ENCODE measurements at places on chromosomes 5 and 9. TPM values are rescaled to one million over a fixed set of nuclear protein-coding genes. Genes with fewer than 3 reads are reported as not detected.
A peak's percentile ranks its signal among the peaks of the same experiment; 100 is the strongest.

DNA sequence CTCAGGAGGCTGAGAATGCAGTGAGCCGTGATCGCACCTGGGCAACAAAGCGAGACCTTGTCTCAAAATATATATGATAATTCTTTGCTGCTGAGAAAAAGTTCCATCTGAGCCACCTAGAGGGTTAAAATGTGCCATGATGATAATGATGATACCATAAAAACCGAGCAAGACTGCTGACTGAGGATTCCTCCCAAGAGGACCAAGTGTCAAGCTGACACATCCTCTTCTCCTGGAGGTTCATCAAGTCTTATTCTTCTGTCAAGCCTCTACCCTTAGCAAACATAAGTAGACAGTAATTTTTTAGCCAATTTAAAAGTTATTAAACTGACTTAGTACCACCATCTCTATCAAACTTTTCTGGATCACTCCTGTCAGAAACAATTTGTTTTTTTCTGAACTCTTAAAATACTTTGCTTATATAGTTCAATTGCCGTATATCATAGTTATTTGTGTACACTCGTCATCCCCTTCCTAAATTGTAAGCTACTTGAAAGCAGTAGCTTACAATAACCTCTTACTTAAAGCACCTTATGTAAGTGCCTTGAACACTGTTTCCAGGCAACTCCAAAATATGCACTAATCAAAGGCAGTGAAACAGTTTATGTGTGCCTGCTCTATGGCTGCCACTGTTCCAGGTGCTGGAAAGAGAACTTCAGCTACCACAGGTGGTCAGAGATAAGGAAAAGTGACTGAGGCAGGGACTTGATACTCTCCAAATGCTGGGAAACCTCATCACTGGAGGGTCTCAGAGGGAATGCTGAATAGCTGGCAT, 57.4 kb downstream of the SCAI start:
- no peak overlapping the region for H3K4me3 ChIP-seq
- H3K27ac ChIP-seq, result no peak overlapping the region
- DNase-seq, result no peak
- no peaks in the 10 kb centered on the region for H3K27me3 ChIP-seq

The IL5 gene
- total RNA-seq, result not detected

DNA sequence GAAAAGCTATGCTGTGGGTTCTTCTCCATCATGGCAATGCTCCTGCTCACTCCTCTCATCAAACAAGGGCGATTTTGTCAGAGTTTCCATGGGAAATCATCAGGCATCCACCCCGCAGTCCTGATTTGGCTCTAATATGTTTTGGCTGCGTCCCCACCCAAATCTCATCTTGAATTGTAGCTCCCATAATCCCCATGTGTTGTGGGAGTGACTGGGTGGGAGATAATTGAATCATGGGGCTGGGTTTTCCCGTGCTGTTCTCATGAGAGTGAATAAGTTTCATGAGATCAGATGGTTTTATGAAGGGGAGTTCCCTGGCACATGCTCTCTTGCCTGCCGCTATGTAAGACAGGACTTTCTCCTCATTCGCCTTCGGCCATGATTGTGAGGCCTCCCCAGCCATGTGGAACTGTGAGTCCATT, 163.8 kb downstream of the GADD45G start:
- H3K4me1 ChIP-seq, result peaks cover 5% of the 10 kb centered on the region
- no peaks in the 10 kb centered on the region for H3K27me3 ChIP-seq
- H3K4me3 ChIP-seq, result no peak overlapping the region

GRCh38 chr9:31153250-31153840, 1231.1 kb upstream of the ACO1 start:
- H3K4me3 ChIP-seq, result no peak overlapping the region
- no peak for DNase-seq
- no peaks in the 10 kb centered on the region for H3K4me1 ChIP-seq
- no peaks in the 10 kb centered on the region for H3K27me3 ChIP-seq
- H3K36me3 ChIP-seq, result no peaks in the 10 kb centered on the region

The SLC12A2 gene
- total RNA-seq, result 8.9 TPM

The ECSCR gene
- 1.7 TPM for total RNA-seq

GRCh38 chr9:5492965-5493678, 17.2 kb upstream of the PDCD1LG2 start:
- peaks cover 4% of the 10 kb centered on the region for H3K4me1 ChIP-seq
- H3K36me3 ChIP-seq, result no peaks in the 10 kb centered on the region
- H3K27ac ChIP-seq, result peak overlapping the region; percentile 9

DNA sequence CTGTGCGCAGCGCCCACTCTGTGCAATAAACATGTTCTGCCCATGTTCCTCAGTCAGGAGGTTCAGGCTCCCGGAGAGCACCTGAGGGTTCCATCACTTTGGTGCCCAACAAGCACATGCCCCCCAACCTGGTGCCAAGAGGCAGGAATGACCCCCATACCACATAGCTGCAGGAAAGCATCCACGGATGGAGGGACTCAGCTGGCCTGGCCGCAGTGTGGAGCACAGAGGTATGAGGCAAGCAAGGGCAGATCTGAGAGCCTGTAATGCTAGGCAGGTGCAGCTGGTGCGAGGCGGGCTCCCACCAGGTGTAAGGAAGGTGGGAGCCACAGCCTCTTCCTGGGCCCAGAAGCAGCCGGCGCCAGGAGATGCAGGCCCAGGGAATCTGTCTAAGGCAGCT, 4.3 kb upstream of the MRNIP start:
- no peak for DNase-seq
- peaks cover 67% of the 10 kb centered on the region for H3K36me3 ChIP-seq
- no peaks in the 10 kb centered on the region for H3K27me3 ChIP-seq
- no peak overlapping the region for H3K4me3 ChIP-seq
- H3K4me1 ChIP-seq, result peaks cover 9% of the 10 kb centered on the region
- H3K27ac ChIP-seq, result no peak overlapping the region

- no peaks in the 10 kb centered on the region for H3K36me3 ChIP-seq
- H3K4me1 ChIP-seq, result peaks cover 11% of the 10 kb centered on the region
- no peaks in the 10 kb centered on the region for H3K27me3 ChIP-seq
- no peak for DNase-seq
- H3K27ac ChIP-seq, result no peak overlapping the region
Observed at GRCh38 chr5:176575488-176576422, 26.6 kb downstream of the CDHR2 start.

GRCh38 chr5:175796536-175797499, 74.6 kb upstream of the CPLX2 start:
- H3K27me3 ChIP-seq, result peaks cover 8% of the 10 kb centered on the region
- H3K36me3 ChIP-seq, result no peaks in the 10 kb centered on the region
- no peak for DNase-seq

DNA sequence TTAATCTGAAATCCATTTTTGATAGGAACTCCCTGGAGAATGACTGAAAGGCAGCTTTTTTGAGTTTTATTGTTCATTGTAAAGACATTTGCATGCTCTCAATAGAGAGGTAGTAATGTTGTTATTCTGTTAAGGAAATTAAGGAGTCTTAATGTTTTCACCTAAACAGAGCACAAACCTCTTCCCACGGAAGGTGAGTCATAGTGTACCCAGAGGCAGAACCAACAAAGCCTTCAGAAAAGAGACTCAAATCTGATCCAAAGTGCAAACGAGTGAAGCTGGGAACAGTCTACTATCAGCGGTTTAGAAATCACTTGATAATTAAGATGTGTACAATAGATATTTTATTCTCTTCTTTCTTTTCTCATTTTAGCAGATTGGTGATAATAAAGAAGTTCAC, 470.5 kb downstream of the PLK2 start:
- no peaks in the 10 kb centered on the region for H3K27me3 ChIP-seq
- H3K4me3 ChIP-seq, result no peak overlapping the region
- H3K27ac ChIP-seq, result no peak overlapping the region
- no peaks in the 10 kb centered on the region for H3K4me1 ChIP-seq
- no peaks in the 10 kb centered on the region for H3K36me3 ChIP-seq
- DNase-seq, result no peak

GRCh38 chr5:6394429-6395101, 16.2 kb upstream of the MED10 start:
- H3K4me3 ChIP-seq, result no peak overlapping the region
- no peaks in the 10 kb centered on the region for H3K36me3 ChIP-seq
- H3K27me3 ChIP-seq, result no peaks in the 10 kb centered on the region
- H3K27ac ChIP-seq, result no peak overlapping the region
- no peak for DNase-seq

DNA sequence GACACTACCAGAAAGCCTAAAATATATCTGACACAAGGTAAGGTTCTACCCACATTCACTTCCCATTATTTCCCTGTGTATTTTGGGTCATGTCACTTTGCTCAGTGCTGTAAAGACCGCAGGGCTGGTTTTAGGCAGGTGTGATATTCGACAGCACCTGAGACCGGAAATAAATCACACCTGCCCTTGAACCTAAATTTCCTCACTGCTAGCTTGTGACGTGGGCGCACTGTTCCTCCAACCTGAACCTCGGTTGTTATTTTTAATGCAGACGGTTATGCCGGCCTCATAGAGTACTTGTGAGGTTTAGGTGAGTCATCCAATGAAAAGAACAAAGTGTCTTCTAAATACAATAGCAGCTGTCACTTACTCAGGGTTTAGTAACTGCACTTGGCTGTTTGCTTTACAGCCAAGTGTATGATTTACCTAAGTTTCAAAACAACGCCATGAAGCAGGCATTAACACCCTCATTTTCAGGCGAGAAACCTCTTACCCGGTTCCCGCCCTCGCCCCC, 20.7 kb upstream of the ZNF782 start:
- H3K27ac ChIP-seq, result peak overlapping the region; percentile 94
- peak overlapping the region; percentile 70 for H3K4me3 ChIP-seq
- peaks cover 17% of the 10 kb centered on the region for H3K27me3 ChIP-seq

DNA sequence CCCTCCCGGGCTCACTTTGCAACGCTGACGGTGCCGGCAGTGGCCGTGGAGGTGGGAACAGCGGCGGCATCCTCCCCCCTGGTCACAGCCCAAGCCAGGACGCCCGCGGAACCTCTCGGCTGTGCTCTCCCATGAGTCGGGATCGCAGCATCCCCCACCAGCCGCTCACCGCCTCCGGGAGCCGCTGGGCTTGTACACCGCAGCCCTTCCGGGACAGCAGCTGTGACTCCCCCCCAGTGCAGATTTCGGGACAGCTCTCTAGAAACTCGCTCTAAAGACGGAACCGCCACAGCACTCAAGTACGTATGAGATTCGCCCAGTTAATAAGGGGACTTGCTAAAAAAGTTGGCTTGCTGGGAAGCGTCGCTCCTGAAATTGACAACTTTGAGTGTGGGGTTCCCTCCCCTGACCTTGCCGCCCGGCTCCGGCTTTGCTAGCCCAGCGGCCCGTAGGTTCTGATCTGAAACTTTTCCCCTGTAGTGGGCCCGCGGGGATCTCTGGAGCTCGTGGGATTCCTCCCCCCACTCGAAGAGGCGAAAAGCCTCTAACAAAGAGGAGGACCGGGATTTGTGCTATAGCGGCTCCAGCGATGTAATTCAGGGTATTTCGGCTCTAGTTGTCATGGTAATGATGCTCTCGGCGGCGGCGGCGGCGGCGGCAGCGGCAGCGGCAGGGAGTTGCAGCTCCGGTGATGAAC, 572 bp downstream of the NR4A3 start:
- H3K36me3 ChIP-seq, result no peaks in the 10 kb centered on the region
- peaks cover 14% of the 10 kb centered on the region for H3K27me3 ChIP-seq
- peak overlapping the region; percentile 73 for H3K4me3 ChIP-seq
- DNase-seq, result no peak
- H3K4me1 ChIP-seq, result peaks cover 25% of the 10 kb centered on the region
- H3K27ac ChIP-seq, result peak overlapping the region; percentile 97

DNA sequence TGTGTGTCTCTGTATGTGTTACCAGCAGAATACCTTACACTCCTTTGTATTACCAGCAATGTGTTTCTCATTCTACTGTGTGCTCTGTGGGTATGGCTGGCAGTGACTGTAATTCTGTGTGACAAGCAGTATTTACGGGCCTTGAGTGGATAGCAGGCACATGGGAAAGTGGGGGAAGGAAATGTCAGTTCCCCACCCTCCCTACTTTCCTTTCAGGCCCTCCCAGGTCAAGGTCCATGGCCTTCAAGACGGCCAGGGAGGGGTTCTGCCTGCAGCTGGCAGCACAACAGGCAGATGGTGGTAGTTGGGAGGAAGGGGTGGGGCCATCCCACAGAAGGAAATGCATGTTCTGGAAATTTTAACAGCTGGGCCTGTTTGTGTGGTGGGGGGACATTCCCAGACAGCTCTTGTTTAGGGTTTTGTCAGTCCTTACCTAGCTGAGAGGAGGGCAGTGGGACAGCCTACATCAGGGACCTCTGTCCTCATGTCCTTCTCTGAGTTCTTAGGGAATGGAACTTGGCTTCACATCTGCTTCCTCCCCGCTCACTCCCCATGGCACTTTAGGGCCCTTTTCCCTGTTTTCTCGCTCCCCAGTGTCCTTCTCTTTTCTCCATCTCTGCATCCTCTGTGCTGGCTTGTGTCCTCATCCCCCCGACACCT, 14.6 kb upstream of the TNIP1 start:
- H3K27ac ChIP-seq, result peak overlapping the region; percentile 69
- peaks cover 6% of the 10 kb centered on the region for H3K36me3 ChIP-seq
- H3K4me1 ChIP-seq, result peaks cover 44% of the 10 kb centered on the region
- no peak overlapping the region for H3K4me3 ChIP-seq

- no peaks in the 10 kb centered on the region for H3K4me1 ChIP-seq
- no peak for DNase-seq
- no peak overlapping the region for H3K27ac ChIP-seq
- no peaks in the 10 kb centered on the region for H3K36me3 ChIP-seq
- H3K27me3 ChIP-seq, result no peaks in the 10 kb centered on the region
Observed at GRCh38 chr5:28473531-28474107, 1435.2 kb upstream of the CDH9 start.

The CTNND2 gene
- total RNA-seq, result not detected

The PDCD1LG2 gene
- total RNA-seq, result 0.23 TPM

DNA sequence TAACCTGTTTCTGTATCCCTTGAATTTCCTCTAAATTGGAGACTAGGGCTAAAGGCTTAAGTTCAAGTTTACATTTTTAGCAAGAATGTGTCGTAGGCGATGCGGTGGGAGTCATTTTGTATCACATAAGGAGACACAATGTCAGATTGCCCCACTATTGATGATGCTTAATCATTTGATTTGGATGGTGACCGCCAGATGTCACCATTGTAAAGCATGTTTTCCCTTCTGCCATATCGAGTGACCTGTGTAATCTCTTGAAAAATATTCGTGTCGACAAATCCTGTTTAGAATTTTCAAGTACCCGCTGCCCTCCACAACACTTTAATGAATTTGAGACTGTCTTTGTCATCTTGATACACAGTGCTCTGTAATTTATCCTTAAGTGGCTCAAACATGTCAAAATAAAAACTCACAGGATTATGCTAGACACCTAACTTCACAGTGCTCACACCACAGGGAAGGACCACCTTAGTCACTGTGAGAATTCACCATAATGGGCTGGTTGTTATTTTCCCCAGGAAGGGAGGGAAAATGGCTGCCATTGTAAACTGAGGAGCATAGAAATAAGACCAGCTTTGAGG, 34.5 kb upstream of the SLC46A2 start:
- no peak for DNase-seq
- H3K4me1 ChIP-seq, result no peaks in the 10 kb centered on the region
- no peaks in the 10 kb centered on the region for H3K36me3 ChIP-seq
- peaks cover 21% of the 10 kb centered on the region for H3K27me3 ChIP-seq
- no peak overlapping the region for H3K4me3 ChIP-seq

The GFI1B gene
- total RNA-seq, result not detected

The ACER2 gene
- total RNA-seq, result 3.7 TPM

DNA sequence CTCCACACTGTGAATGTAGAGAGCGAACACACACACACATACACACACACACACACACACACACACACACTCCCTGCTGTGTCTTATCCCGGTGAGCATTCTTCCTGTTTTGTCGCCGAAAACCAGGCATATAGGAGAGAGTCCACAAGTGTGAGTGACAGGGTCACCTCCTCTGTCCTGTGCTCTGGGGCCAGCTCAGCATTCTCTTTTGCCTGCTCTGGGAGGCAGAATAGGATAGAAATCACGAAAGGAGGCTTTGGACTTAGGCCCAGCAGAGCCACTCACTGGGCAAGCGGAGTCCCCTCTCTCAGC, 3.0 kb downstream of the LAMC3 start:
- H3K4me3 ChIP-seq, result no peak overlapping the region
- no peak overlapping the region for H3K27ac ChIP-seq
- H3K4me1 ChIP-seq, result peaks cover 12% of the 10 kb centered on the region
- H3K36me3 ChIP-seq, result no peaks in the 10 kb centered on the region
- no peak for DNase-seq

The BARHL1 gene
- not detected for total RNA-seq

All from esophagus squamous epithelium (tissue), 5 donors.